ENCODE measurements at places on chromosomes 7 and 10.
A peak's percentile ranks its signal among the peaks of the same experiment; 100 is the strongest.

- DNase-seq = peak; percentile 41
Observed at GRCh38 chr10:87660484-87661133, 931 bp downstream of the PAPSS2 start.

- no peak for DNase-seq
Observed at GRCh38 chr7:90243556-90243955, 1.4 kb upstream of the CFAP69 start.

GRCh38 chr7:66283003-66283920 is 78.1 kb downstream of the TPST1 start:
- peak; percentile 54 for DNase-seq

DNA sequence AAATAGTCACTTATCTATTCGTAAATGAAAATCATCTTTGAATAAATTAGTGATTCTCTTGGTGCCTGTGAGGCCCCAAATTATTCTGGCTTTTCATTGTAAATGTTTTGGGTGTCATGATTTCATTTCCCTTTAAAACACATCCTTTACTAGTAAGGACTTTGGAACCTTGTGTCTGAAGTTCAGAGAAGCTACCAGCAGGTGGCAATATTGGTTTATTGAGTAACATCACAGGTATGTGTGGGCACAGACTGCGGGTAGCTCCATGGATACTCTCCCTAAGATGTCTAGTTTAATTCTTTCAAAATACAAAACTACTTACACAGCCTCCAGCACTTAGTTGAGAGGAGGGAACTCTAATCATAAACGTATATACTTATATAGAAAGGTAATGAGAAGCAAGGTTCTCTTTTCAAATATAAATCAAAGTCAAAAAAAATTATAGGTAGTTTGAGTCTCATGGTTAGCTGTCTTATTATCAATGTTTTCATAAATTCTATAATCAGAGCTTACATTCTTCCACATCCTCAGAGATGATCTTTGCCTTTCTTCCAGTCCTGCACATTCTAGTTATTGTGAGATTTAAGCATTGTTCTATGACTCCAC is 449.6 kb downstream of the GRM8 start:
- DNase-seq = peak; percentile 47

DNA sequence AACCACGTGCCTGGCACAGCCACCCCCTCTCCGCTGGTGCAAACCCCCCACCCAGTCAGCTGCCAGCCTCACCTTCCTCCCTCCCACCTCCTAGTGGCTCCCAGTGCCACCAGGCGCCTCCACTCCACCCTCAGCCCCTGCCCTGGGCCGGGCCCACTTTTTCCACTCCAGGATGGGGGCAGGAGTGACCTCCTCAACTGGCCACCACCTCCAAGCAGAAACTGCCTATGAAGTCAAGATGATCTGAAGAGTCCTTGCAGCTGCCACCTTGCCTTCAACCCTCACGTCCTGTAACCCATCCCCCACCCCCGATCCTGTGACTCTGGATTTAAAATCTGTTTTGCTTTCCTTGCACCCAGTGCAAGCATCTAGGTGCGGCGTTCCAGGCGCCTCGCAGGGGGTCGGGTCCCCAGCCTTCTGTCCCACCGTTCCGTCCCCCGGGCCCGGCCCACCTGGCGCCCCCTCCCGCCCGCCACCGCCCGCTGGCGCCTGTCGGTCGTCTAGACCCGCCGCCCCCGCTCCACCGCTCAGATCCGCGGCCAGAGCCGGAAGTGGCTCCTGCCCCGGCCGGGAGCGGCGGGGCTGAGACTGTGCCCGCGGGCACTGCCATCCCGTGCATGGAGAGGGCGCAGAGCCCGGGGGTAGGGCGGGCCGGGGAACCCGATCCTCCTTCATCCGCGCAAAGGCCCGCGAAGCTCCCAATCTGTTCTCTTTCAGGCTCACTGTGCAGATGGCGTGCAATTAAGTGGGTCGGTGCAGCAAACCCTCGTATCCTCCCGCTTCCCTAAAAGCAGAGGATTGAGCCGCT is 51.2 kb upstream of the GTF2I start:
- DNase-seq = no peak

DNA sequence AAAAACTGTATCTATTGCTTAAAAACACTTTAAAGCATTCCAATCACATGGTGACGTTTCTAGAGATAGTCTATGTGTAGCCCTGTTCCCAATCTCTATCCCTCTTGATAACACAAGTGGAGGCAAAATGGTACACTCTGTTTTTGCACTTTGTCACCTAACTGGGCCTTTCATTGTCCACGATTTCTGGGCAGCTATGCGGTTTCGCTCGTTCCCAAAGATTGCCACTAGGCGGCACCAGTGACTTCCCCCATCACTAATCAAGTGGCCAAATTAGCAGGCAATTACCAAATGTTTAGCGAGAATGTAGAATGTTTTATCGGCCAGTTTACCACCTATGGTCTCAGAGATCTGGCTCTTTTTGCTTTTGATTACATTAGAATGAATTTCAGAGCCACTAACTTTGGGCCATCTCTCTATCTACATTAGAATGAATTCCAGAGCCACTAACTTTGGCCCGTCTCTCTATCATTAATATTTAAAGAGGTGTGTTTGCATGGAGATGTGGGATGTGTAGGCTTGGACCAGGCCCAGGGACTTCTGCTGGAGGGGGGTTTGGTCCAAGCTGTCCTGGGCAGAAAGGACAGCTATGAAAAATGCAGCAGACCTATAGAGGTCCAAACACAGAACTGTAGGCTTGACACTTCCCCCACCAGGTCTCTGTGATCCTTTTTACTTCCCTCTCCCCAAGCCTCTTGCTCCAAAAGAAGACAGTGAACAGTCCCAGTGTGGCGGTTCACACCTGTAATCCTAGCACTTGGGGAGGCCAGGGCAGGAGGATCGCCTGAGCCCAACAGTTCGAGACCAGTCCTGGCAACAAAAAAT is 90.1 kb downstream of the EPC1 start:
- DNase-seq = peak; percentile 37

GRCh38 chr7:140966561-140967233 is 42.0 kb upstream of the BRAF start:
- no peak for DNase-seq

DNA sequence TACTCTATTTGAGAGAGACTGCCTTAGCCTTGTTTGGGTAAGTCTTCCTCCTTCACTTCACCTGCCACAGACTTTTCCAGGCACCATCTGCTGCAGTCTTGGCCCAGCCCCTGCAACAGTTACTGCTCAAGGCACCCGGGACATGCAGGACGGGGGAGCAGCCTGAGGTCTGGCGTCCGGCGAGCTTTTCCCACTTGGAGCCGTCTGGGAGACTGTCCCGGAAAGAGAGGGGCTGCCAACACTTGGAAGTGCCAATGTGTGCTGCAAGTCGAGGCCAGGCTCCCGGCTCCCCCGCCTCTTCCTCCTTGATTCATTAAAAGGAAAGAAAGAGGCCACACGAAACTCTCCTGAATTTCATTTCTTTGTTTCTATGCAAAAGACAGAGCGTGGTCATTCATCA is 13.7 kb downstream of the HTRA1 start:
- DNase-seq = no peak

GRCh38 chr10:7407368-7408290 is 3.2 kb downstream of the SFMBT2 start:
- DNase-seq = no peak

DNA sequence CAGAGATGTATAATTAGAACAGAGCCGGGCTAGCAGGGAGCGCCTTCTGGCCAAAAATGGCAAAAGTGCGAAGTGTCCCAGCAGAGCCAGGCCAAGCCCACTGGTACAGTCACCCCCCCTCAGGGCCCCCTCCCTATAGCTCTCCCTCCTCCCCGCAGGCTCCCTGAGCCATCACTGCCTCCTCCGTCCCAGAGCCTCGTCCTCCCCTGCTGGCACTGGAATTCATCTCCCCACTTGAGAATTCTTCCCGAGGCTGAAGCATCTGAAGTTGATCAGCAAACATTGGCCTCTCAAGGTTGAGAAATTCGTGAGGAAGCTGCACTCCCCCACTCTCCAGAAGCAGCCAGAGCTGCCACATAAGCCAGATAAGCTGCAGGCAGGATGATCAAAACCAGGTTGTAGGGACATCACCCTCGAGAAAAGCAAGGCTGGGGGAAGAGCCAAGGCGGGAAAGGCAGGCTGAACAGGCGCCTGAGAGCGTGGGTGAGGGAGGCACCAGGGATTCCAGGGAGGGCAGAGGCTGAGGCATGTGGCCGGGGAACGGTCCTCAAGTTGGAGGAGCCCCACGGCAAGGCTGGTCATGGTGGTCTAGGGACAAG is 23.4 kb downstream of the CAMK2G start:
- no peak for DNase-seq

GRCh38 chr10:101724446-101724845 is 29.5 kb upstream of the FBXW4 start:
- DNase-seq = no peak

- DNase-seq = no peak
Observed at GRCh38 chr7:80444811-80445210, 67.1 kb downstream of the GNAT3 start.

GRCh38 chr7:105820363-105821066 is 55.9 kb downstream of the ATXN7L1 start:
- no peak for DNase-seq

GRCh38 chr7:78095549-78095948 is 297.0 kb downstream of the PHTF2 start:
- DNase-seq = no peak

DNA sequence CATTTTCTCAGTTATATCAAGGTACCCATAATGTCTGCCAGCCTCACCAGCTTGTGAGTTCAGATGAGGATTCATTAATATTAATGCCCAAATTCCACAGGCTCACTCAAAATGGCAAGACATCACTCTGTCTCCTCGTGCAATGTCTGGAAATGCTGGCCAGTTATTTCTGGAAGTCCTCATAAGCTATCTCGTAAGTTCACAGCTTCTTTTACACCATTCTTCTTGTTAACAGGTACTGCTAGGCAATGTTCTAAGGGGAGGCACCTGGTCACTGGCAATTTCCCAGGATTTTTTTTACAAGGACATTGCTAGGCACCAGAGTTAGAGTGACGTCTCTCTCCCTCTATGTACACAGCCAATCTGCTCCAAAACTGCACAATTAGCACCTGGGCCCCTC is 80.2 kb upstream of the SEMA3C start:
- DNase-seq = no peak

GRCh38 chr7:5672468-5672867 is 109.0 kb downstream of the RNF216 start:
- DNase-seq = no peak

DNA sequence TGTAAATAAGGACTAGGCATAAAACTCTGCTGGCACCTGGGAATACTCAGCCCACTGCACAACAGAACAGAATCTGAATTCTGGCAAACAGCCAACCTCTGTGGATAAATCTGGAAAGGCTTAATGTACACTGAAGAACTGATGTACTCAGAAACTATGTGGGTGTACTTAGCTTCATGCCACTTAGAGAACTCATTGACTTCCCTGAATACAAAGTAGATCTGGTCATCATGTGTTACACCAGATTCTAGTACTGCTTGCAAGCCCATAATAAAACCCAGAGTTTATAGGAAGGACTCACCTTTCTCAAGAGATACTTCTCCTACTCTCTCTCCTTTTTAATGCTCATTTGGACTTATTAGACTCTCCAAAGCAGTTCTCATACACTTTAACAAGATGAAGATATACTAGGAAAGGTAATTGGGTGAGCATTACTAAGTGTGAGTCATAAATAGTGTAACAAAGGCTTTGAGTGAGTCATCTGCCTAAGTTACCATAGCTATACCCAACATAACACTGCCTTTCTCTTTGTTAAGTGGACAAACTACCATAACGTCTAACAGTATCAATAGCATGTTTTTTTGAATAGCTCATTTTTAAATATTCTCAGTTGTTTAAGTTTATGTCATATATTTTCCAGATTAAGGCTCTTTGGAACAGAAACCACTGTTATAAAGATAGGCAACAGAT is 309.1 kb downstream of the MDFIC start:
- peak; percentile 89 for DNase-seq

DNA sequence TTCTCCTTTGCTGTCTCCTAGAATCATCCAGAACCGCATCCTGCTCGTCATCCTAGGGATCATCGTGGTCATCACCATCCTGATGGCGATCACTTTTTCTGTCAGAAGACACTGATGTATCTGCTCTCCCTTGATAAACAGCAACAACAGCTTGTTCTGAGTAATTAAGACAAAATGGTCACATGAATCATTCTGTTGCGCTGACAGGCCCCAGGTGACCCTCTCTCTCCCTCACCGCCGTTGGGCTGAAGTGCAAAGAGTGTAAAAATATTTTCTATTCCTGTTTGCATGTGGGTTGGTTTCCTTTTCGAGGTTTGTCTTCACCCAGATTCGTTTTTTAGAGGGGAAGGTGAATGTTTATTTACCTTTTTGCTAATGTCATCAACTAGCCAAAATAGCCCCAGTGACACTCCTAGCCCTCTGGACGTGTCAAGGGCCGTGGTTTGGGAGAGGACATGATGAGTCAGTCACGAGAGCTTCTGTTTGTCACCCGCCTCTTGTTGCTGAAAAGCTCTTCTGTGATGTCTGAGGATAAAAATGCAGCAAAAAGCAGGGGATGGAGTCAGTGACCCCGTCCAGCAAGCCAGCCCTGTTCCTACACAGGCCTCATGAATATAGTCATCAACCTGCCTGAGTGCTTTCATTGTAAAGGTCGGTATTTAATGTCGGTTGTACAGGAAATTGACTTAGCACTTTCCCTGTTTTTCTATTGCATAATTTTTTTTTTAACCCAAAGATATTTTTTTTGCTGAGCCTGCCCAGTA is 134.6 kb upstream of the TCF7L2 start:
- peak; percentile 87 for DNase-seq

- no peak for DNase-seq
Observed at GRCh38 chr10:25078658-25079431, 62.4 kb downstream of the THNSL1 start.

DNA sequence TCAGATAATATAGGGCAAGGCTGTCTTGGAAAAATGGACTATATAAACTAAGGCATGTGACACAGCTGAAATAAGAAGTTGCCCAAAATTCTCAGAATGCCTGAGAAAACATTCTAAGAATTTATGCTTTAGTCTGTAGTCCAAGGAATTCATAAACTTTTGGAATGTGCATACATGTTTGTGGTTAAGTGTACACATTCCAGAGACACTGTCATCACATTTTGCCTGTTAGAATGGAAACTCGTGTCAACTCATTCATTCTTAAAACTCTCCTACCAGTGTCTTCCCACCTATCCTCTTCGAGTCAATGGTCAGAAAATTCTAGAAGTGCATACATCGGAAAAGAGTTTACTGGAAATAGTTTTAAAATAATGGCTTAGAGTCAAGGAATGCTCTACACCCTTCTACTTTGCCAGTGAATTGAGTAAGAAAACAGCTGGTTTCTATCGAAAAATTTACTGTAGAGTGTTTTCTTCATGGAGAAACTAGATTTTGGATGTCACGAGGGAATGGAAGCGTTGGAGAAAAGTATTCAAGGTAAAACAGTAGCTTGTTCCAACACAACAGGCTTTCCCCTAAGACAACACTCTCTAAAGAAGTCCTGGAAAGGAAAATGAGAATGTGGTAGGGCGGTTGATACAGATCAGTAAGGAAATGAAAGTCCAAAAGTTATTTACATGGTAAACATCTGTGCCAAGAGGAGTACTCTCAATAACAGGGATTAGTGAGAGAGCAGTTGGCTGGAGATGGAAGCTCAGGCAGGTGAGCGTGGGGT is 1177.6 kb upstream of the C7orf33 start:
- DNase-seq = peak; percentile 15

- DNase-seq = no peak
Observed at GRCh38 chr7:55050281-55050680, 31.5 kb downstream of the EGFR start.

GRCh38 chr7:6917258-6917657 is 91.2 kb upstream of the CCZ1B start:
- no peak for DNase-seq

- no peak for DNase-seq
Observed at GRCh38 chr7:105734233-105734632, 142.2 kb downstream of the ATXN7L1 start.

All from Caki2 (cell line).